ENCODE measurements at places on chromosomes 3 and 15.

DNA sequence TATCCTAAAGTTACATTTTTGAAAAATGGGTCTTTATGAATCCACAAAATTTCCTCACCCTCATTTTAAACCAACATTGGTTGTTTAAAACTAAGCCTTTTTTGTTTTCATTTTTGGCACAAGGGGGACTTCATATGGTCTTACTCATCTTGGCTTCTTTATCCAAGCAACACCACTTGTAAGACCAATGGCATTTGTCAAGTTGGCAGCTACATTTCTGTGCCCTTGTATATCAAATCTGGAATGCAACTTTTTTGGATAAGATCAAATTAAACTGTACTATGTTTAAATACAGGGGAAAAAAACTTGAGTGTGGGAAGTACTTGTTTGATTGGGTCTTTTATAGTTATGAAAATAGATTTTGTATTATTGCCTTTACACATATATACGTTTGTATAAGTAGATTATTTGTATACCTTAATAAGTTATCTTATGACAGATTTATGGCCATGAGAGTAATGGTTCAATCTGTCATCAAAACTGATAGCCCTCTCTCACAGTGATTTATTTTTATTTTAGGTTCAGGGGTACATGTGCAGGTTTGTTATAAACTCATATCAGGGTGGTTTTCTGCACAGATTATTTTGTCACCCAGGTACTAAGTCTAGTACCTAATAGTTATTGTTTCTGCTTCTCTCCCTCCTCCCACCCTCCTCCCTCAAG is 43.4 kb downstream of the GPR160 start:
- no peak for DNase-seq

- no peak for DNase-seq
Observed at GRCh38 chr3:156723182-156723619, 48.8 kb downstream of the TIPARP start.

GRCh38 chr15:52093539-52094510 is 18.8 kb downstream of the BCL2L10 start:
- peak; percentile 67 for DNase-seq

DNA sequence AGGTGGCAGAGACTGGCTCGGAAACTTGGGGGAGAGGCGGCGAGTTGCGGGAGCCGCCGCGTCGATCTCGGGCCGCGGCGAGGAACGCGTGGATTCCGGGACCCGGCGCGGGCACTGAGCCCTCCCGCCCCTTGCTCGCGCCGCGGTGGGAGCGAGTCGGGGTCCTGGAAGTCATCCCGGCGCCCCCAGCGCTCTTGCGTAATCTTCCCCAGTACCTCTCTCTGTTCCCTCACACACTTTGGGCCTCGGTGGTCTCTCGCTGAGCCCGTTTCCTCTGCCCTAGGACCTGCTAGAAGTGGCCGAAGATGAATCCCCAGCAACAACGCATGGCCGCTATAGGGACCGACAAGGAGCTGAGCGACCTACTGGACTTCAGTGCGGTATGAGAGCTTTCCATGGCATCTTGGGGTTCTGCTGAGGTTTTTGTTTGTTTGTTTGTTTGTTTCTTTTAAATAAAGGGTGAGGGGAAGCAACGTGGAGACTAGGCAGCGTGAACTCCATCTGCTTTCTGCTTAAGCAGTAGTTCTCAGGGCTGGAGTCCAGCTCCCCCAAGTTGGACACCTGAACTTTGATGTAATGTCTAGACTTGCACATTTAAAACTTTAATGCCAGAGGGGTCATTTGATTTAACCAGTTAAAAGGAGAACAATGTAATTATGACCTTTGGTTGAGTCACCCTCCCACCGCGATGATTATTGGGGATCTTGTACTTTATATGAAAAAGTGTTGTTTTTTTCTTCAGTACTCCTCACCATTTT is 1.3 kb downstream of the TCF12 start:
- DNase-seq, result peak; percentile 74

DNA sequence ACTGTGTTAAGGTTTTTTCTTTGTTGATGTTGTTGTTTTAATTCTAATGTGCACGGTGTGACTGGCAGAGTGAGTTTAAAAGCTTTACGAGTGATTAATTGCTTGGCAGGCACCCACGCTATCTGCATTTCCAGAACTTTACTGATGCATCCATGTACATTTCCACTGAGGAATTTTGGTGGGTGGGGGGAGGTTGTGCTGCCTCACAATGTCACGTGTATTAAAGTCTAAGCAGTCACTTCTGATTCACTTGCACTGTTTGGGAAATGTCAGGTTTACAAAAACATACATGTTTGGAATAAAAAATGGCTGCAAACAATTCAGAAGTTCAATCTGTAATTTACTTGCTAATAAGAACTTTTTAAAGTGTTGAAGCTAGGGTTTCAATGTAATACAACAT is 38.5 kb upstream of the CTDSPL start:
- DNase-seq, result no peak

DNA sequence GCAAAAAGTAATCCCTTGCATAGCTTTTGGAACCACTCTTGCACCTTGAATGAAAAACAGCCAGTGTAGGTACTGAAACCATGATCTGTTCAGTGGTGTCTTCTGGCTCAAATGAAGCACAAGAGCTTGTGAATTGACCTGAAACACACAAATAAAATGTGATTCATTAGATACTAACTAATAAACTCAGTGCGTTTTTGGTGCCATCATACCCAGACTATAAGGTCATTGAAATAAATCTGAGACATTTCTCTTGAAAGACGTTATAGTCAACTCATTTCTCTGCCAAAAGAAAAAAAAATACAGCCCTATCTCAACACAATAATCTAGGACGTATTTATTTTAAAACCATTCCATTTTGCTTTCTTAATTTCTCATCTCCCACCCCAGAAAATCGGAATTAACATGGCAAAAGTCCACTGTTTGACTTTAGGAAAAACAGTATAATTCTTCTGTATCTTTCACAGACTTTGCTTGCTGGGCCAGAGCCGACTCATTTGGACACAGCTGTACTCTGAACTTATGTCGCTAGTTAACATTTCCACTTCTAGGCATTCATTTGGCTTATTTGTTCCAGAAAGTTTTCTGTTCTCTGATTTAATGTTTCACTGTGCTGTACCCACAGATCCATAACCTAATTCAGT is 284.9 kb upstream of the TBL1XR1 start:
- no peak for DNase-seq
